ENCODE measurements at places on chromosomes 6 and 20. TPM values are rescaled to one million over a fixed set of nuclear protein-coding genes. Genes with fewer than 3 reads are reported as not detected.

DNA sequence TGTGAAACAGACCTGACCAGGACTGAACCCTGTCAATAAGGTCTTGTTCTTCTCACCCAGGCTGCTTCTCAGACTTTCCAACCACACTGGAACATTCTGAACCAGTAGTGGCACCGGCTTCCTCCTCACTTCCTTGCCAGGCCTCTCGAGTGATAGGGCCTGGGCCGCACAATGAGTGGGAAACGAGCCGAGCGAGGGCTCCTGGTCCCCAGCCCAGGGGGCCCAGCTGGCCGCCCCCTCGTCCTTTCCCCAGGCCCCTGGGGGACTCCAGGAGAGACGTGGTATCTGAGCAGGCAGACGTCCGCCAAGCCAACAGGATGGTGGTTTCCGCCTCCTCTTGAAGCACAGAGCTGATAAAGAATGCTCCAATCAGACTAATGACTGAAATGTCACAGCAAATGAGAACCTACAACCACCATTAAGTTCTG lies 117.9 kb downstream of the GMDS start:
- no peak for DNase-seq

The C6orf15 gene
- polyA plus RNA-seq: not detected

The DEFB124 gene
- polyA plus RNA-seq: not detected

DNA sequence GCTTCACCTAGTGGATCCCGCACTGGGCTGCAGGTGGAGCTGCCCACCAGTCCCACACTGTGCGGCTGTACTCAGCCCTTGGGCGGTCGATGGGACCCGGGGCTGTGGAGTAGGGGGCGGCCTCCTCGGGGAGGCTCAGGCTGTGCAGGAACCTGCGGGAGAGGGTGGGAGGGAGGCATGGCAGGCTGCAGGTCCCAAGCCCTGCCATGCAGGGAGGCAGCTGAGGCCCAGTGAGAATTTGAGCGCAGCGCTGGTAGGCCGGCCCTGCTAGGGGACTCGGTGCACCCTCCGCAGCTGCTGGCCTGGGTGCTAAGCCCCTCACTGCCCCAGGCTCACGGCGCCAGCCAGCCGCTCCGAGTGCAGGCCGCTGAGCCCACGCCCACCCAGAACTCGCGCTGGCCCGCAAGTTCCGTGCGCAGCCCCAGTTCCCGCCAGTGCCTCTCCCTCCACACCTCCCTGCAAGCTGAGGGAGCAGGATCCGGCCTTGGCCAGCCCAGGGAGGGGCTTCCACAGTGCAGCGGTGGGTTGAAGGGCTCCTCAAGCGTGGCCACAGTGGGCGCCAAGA lies 1407.6 kb downstream of the EPHA7 start:
- no peak for DNase-seq

The GJA1 gene
- 68.1 TPM for polyA plus RNA-seq

Measured in GM23248 (cell line).